ENCODE measurements at places on chromosomes 5 and 9. TPM values are rescaled to one million over a fixed set of nuclear protein-coding genes. Genes with fewer than 3 reads are reported as not detected.

GPR151 gene
- total RNA-seq: not detected

DNA sequence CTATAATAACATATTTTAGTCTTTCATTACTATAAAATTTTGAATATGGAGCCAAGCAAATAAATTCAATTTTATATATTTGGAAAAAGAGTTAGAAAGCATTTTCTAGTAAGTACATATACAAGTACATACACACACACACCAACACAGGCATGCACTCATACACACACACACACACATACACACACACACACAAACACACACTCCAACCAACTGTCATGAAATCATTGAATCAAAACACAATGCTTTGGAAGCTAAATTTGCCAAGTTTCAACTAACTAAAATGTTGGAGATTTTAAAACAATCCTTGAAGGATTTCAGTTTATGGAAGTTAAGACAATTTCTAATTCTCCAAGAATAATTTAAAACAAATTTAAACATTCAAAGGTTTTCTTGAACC lies 283.2 kb downstream of the TAF11L14 start:
- no peaks in the 10 kb centered on the region for H3K27me3 ChIP-seq
- DNase-seq: no peak
- no peak overlapping the region for H3K27ac ChIP-seq
- no peak overlapping the region for H3K4me3 ChIP-seq
- H3K4me1 ChIP-seq: no peaks in the 10 kb centered on the region
- H3K36me3 ChIP-seq: no peaks in the 10 kb centered on the region

DNA sequence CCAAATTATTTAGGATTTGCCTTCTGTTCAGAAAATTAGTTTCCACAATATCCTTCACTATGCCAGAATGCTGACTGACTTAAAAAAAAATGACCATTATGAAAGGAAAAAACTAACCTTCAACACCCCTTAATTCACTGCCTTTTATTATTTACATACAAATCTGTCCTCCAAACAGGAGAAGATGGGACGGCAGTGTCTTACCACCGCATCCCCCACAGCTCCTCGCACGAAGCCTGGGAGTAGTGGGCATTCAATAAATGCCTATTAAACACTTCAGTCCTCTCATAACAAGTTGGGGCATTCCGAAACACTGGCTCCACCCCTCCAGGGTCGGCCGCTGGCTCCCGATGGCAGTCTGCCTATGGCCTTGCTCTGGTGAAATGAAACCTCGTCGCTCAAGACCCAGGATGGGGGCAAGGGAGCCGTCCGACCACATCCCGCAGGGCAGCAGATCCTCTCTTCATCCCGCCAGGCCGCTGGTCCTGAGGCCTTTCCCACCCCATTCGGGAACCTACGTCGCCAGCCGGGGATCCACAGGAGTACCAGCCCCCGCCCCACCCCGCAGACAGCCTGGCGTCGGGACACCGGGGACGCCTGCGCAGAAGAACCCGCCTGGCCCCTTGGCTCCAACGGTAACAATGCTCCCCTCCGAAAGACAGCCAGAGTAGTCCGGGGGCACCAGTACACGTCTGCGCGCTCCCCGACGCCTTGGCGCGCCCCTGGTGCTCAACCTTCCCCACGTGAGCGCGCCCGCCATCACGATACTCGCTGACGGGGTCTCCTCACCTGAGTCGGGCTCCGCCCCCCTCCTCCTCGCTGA lies 613 bp downstream of the ZBTB5 start:
- no peaks in the 10 kb centered on the region for H3K36me3 ChIP-seq
- H3K4me1 ChIP-seq: peaks cover 21% of the 10 kb centered on the region
- H3K27ac ChIP-seq: peak overlapping the region; percentile 90
- H3K27me3 ChIP-seq: no peaks in the 10 kb centered on the region

TAS2R1 gene
- total RNA-seq: not detected

RNF180 gene
- 12.7 TPM for total RNA-seq

DNA sequence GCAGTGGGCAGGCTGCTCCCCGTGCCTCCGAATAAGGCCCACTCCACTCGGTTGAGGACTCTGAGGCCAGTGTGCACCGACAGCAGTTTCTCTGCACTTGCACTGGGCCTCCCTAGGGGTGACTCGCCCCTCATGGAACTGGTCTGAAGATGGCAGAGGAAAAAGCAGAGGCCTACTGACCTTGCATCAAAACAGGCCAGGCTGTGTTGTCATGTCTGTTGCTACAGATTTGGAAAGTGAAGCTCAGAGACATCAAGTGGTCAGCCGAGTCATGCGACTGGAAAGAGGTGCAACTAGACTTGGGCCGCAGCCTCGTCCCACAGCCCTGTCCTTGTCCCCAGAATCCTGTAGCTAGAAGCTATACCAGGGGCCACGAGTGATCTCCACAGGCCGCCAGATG lies 78.3 kb downstream of the DCP2 start:
- H3K27me3 ChIP-seq: no peaks in the 10 kb centered on the region
- peaks cover 44% of the 10 kb centered on the region for H3K4me1 ChIP-seq
- no peak overlapping the region for H3K27ac ChIP-seq

DNA sequence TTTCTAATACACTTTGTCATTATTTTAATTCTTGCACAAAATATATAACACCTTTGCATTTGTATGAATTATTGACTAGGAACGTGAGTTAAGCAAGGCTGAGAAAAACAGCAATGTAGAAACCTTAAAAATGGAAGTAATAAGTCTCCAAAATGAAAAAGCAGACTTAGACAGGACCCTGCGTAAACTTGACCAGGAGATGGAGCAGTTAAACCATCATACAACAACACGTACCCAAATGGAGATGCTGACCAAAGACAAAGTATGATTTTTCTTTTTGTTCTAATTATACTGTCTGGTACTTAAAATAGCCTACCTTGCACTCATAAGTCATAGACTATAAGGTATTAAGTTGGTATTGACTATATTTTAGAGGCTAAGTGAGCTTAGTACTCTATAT lies 34.4 kb downstream of the RAD50 start:
- no peaks in the 10 kb centered on the region for H3K27me3 ChIP-seq
- no peak for DNase-seq
- H3K4me1 ChIP-seq: no peaks in the 10 kb centered on the region

GRCh38 chr9:34644766-34645314 lies 1.6 kb upstream of the GALT start:
- no peak overlapping the region for H3K4me3 ChIP-seq
- no peak overlapping the region for H3K27ac ChIP-seq
- H3K27me3 ChIP-seq: no peaks in the 10 kb centered on the region
- no peak for DNase-seq
- peaks cover 15% of the 10 kb centered on the region for H3K4me1 ChIP-seq
- H3K36me3 ChIP-seq: peaks cover 20% of the 10 kb centered on the region

DNA sequence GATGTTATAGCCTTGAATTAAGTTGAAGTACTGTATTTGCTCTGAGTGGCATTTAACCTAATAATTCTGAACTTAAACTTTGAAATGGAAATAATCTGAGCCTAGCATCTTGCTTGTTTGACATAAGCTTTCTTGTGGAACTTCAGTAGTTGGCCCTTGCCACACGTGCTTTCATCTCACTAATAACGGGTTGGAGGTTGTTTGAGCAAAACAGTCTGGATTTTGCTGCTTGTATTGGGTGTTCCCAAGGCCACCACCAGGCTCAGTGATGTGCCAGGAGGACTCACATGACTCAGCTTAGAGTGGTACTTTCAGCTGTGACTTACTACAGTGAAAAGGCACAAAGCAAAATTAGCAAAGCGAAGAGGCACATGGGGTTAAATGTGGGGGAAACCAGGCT lies 35.7 kb downstream of the SECISBP2 start:
- H3K27me3 ChIP-seq: no peaks in the 10 kb centered on the region
- H3K36me3 ChIP-seq: peaks cover 75% of the 10 kb centered on the region
- no peaks in the 10 kb centered on the region for H3K4me1 ChIP-seq
- no peak overlapping the region for H3K4me3 ChIP-seq

GRCh38 chr5:100690036-100690560 lies 154.9 kb downstream of the FAM174A start:
- H3K27me3 ChIP-seq: no peaks in the 10 kb centered on the region
- H3K27ac ChIP-seq: no peak overlapping the region

MIGA2 gene
- 22.4 TPM for total RNA-seq

PCDHGB5 gene
- 24.2 TPM for total RNA-seq

GRCh38 chr5:91418158-91418557 lies 35.0 kb upstream of the ARRDC3 start:
- no peaks in the 10 kb centered on the region for H3K4me1 ChIP-seq
- H3K27ac ChIP-seq: no peak overlapping the region
- H3K27me3 ChIP-seq: no peaks in the 10 kb centered on the region
- no peak overlapping the region for H3K4me3 ChIP-seq
- no peaks in the 10 kb centered on the region for H3K36me3 ChIP-seq

GRCh38 chr5:57128325-57128724 lies 45.5 kb upstream of the GPBP1 start:
- no peak overlapping the region for H3K27ac ChIP-seq
- H3K36me3 ChIP-seq: no peaks in the 10 kb centered on the region
- H3K4me1 ChIP-seq: no peaks in the 10 kb centered on the region
- H3K4me3 ChIP-seq: no peak overlapping the region

PLAA gene
- 44.5 TPM for total RNA-seq

DNA sequence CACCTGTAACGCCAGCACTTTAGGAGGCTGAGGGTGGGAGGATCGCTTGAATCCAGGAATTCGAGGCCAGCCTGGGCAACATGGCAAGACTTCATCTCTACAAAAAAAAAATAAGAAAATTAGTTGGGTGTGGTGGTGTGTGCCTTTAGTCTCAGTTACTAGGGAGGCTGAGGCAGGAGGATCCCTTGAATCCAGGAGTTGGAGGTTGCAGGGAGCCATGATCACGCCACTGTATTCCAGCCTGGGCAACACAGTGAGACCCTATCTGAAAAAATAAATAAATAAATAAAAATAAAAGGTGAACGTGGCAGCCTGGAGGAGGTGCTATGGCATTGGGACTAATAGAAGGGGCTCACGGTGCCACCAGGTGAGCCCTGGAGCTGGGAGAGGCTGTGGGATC lies 7.1 kb downstream of the FGFR4 start:
- H3K36me3 ChIP-seq: no peaks in the 10 kb centered on the region
- H3K4me3 ChIP-seq: no peak overlapping the region
- no peak for DNase-seq
- H3K27me3 ChIP-seq: peaks cover 2% of the 10 kb centered on the region

All from osteoblast (primary cell).